Cerebellar cortex (tissue), 1 donor: ENCODE measurements at places on chromosomes 7 and 10.

DNA sequence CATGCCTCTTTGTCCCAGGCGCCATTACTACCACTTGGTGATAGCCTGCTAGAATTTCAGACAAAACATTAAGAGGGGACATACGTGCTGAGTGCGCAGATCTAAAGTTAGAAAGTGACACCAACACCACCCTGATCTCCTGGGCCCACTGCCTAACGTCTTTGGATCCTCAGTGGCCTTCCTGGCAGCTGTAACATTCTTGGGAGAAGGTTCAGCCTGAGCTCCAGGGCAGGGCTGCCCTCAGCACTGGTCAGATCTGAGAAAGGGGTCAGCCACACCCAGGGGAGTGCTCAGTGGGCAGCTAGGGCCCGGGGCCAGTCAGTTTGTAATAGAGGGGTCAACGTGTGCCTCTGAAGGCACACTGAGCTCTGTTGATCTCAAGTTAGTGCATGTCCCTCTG is 48.4 kb downstream of the ZCCHC24 start:
- DNase-seq, result no peak

- DNase-seq, result no peak
Measured at GRCh38 chr10:95077556-95077955, 8.3 kb upstream of the CYP2C8 start.

GRCh38 chr10:72049969-72050781 is 38.2 kb downstream of the SPOCK2 start:
- peak; percentile 54 for DNase-seq

GRCh38 chr7:134943785-134944400 is 42.4 kb upstream of the AGBL3 start:
- peak; percentile 41 for DNase-seq

DNA sequence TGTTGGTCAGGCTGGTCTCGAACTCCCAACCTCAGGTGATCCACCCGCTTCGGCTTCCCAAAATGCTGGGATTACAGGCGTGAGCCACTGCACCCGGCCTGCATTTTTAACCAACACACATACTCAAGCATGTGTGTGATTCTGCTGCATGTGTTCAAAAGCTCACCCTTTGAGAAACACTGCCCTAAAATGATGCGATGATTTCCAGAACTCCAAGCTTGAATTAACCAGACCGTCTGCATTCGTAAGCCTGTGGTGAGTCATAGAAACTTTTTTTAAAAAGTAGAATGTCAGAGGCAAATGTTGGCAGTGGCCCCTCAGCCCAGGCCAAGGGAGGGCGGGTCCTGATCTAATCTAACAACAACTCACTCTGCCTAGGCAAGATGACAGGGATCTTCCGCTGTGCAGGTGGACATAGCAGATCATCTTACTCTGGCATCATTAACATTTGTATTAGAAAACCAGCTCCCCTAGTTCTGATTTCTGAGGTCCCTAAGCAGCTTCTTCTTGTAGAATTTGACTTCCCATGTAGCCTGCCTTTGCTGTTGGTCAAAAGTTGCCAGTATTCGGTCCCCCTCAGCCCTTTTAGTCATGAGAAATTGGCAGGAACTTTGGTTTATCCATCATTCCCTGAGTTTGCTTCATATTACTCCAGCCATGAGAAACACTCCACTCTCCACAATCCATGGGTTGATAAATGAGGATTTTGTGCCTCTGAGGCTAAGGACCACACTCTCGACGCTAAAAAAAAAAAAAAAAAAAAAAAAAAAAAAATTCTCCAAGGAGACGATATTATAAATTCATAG is 190.4 kb downstream of the SKIDA1 start:
- DNase-seq, result no peak
